Fibroblast of villous mesenchyme (primary cell): ENCODE measurements at places on chromosomes 13 and 19. TPM values are rescaled to one million over a fixed set of nuclear protein-coding genes. Genes with fewer than 3 reads are reported as not detected.

KLK2 gene
- not detected in 2 replicates for total RNA-seq

MAMSTR gene
- 1.7 and 2.3 TPM in 2 replicates for total RNA-seq

KCNK6 gene
- total RNA-seq = 8.6 and 9.3 TPM in 2 replicates

MBD3L2 gene
- not detected in 2 replicates for total RNA-seq

ARHGAP45 gene
- 0.43 and 0.97 TPM in 2 replicates for total RNA-seq

IL4I1 gene
- 0.43 and 0.64 TPM in 2 replicates for total RNA-seq

TMPRSS9 gene
- not detected in 2 replicates for total RNA-seq
